ENCODE measurements at places on chromosomes 3 and 15.

- DNase-seq = no peak
Observed at GRCh38 chr15:47333734-47334133, 383.6 kb upstream of the SEMA6D start.

GRCh38 chr3:133271539-133271938 lies 128.3 kb upstream of the BFSP2 start:
- DNase-seq = peak; percentile 60

- no peak for DNase-seq
Observed at GRCh38 chr3:123800362-123800682, 83.8 kb downstream of the MYLK start.

DNA sequence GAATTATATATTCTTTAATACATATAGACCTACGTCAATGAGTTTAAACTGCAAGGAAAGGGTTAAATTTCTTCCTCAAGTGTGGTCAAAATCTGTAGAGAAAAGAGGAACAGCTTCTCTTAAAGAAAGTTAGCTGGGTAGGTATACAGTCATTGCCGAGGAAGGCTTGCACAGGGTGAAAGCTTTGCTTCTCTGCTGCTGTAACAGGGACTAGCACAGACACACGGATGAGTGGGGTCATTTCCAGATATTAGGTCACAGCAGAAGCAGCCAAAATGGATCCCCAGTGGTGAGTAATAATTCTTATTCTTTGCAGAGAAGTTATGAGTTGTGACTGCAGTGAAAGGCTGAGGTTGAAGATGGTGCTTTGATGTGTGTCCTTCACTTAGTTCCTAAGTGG lies at the start of gene CD86:
Gene CD86, plus strand, starts transcription at position 148 of the 400 bp plus-strand sequence. Its CDS starts 128 bp downstream, at position 276.
- DNase-seq = peak; percentile 6

GRCh38 chr15:68984586-68984985 lies 29.9 kb upstream of the NOX5 start:
- no peak for DNase-seq

DNA sequence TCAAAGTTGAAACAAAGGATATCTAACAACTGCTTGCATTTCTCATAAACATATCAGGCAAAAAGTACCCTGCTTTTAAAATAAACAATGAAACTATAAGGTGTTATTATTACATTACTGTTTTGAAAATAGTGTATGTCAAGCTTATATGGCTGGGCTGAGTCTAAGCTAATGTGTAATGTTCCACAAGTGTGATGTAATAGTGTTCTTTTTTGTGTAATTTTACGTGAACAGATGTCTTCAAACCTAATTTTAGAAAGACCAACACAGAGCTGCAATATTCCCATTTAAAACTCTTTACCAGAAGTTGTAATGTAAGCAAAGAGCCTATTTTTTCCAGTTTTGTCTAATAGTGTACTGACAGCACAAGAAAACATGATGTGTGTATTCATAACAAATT lies 34.0 kb downstream of the MINDY2 start:
- no peak for DNase-seq

- no peak for DNase-seq
Observed at GRCh38 chr15:45136378-45136764, 6.6 kb downstream of the DUOX1 start.

DNA sequence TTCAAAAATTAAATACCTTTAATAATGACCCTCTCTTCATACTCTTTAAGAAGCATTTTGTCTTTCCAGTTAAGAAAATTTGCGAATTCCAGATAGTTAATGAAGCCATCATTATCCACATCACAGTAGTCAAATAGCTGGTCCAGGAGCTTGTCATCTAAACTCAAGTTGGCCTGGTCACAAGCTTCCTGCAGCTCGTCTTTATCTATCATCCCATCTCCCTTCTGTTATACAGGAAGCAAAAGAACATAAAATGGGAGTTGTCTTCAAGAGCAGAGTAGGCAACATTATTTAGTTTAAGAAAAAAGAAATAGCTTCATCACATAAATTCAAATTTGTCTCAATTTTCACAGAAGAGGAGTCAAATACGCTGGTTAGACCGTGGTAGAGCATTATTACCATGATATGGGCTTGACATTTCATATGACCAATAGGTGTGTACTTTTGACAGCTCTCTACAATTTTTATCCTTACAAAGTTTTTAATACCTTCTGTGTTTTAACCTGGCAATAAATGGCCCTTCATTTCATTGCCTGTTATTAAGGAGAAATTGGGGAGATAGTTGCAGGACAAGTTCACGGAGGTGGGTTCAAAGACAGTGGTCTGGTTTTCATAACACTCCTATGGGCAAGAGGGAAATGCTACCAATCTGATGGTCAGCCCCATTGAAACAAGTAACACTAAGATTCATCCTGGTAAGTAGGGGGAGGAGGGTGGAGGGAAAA lies 45.4 kb downstream of the EFHB start:
- no peak for DNase-seq

GRCh38 chr3:134898181-134898754 lies 103.2 kb downstream of the EPHB1 start:
- no peak for DNase-seq

DNA sequence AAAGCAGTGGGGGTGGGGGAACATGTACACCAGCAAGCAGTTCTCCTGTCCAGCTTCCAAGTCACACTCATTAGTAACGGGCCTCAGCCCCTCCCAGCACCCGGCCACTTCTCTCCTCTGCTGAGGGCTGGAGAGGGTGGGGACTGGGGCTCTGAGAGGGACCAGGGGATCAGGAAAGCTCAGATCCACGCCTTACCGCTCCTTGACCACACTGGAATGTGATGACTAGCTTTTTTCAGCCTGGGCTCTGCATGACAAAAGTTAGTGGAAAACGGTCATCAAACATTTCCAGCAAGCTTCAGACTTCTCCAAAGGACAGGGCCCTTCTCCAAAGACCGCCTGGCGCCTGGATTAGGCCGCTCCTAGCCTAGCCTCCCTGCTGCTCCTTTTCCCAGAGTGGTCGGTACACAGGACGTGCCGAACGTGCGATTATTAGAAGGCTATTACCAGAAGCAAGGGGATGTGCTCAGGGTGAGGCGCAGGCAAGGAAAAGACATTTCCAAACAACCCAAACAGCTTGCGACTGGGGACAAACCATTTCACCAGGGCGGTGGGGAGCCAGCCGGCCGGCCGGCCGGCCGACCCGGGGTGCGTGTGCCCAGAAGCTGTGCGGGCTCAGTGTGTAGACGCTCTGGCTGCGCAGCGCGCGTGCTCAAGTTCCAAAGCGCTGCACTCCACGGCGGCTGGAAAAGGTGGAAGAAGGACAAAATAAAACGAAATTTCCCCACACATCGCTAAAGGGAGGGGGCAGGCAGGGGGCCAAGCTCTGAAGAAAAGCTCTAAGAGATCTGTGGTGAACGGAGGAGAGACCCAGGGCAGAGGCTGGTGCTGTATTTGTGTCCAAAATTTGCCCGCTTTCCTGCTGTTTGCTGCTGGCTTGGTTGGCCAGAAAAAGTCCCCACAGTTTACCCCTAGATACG lies 51.0 kb upstream of the SSR3 start:
- DNase-seq = peak; percentile 56

GRCh38 chr15:80615783-80616391 lies 79.2 kb upstream of the ABHD17C start:
- peak; percentile 85 for DNase-seq

DNA sequence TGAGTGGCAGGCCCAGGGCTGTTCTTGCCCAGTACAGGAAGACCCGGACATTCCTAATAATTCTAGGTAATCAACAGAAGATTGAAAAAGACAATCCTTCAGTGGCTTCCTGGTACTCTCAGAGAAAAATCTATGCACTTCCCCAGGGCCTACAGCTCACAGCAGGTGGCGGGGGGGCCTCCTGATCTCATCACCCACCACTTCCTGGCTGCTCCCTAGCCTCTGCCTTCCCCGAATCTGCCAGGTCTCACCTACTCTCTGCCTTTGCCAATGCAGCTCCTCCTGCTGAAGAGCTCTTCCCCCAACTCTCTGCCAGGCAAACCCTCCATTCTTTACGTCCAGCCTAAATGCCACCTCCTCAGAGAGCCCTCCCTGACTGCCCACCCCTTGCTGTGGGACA lies 37.5 kb downstream of the EHD4 start:
- DNase-seq = peak; percentile 78

GRCh38 chr3:43288366-43288765 lies 2.0 kb downstream of the SNRK start:
- DNase-seq = no peak

DNA sequence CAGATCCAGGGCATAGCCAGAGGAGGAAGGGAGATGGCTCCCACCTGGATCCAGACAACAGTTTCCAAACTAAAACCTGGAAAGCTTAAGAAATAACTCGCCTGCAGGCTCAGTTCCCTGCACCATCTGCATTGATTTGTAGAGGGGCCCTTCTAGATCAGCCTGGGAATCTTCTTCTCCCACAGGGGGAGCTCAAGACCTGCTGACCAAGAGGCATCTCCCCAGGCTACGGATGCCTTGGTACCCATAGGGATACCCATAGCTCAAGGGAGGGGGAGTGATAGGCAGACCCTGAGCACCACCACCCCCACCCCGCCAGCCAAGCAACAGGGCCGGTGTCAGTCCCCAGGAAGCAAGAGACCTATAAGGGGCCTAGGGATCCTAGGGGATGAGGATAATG lies 28.0 kb upstream of the DCLK3 start:
- peak; percentile 61 for DNase-seq

DNA sequence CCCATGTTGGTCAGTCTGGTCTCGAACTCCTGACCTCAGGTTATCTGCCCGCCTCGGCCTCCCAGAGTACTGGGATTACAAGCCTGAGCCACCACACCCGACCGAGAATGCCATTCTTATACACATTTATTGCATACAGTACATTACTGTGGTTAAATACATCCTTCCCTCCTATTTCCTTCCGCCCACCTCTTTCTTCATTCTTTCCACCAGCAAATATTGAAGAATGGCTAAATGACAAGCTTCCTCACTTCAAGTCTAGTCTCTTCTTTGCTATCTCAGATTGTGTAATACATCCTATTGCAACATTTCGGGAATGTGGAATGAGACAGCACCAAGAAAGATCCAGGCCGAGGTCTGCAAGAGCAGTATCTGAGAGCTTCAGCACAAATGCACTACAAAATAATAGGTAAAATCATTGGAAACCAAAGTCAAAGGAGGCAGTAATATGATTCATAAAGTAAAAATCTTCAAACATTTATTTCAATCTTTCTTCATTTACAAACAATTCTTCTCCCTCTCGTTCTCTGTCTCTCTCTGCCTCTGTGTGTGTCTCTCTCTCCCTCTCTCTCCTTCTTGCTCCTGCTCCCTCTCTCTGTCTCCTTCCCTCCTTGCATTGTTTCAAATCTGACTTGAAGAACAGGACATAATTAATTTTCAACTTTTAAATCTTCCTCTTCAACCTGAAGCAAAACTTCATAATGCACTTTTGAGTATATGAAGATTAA lies 94.7 kb upstream of the TGFBR2 start:
- peak; percentile 96 for DNase-seq

DNA sequence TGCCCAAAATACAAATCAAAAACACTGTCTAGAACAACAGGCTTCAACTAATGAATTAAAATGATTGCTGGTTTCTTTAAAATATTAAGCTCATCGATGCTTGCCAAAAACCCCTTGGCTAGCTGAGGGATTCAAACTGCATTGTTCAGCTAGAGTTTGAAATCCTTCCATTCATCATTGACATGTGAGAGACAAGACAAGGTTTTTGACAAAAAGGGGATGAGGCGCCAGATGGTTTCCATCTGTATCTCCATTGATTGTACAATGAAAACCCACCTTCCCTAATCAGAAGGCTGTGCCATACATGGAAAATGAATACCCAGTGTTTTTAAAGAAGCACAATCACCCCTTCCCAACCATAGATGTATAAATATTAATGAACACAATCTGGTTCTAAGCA lies 67.8 kb downstream of the THRB start:
- DNase-seq = no peak

DNA sequence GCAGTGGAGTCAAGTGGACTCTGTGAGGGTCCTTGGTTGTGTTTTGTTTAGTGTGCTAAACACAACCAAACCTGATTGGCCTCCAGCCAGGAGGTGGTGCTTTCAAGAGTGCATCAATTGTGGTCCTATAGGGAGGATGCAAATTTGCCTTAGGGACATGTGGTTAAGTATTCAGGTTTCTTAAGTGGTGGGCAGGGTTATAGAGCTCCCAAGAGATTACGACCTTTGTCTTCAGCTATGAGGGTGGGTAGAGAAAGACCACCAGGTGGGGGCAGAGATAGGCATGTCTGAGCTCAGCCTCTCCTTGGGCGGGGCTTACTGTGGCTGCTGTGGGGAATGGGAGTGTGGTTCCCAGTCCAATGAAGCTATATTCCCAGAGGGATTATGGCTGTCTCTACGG lies 186.6 kb downstream of the SQOR start:
- no peak for DNase-seq

DNA sequence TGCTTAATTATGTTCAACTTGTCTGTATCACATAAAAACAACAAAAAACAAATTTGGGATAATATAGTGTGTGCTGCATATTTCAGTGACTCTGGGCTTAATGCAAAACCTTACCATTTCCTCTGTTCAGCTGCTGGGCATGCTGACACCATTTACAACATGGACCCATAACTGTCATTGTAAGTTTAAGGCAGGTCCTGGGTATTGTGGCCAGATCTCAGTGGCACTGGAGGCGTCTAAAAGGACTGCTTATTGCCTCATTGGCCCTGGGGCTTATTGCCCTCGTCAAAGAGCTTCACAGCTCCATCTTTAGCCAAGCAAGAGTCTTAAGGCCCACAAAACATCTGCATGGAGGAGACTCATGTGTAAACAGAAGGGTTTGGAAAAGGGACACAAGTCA lies 390.2 kb downstream of the NR2F2 start:
- no peak for DNase-seq

GRCh38 chr3:127776347-127776746 lies 46.0 kb downstream of the MGLL start:
- DNase-seq = no peak

- DNase-seq = peak; percentile 70
Observed at GRCh38 chr3:72336821-72337479, 511.3 kb downstream of the SHQ1 start.

GRCh38 chr3:123431658-123432324 lies 17.1 kb downstream of the ADCY5 start:
- DNase-seq = no peak

DNA sequence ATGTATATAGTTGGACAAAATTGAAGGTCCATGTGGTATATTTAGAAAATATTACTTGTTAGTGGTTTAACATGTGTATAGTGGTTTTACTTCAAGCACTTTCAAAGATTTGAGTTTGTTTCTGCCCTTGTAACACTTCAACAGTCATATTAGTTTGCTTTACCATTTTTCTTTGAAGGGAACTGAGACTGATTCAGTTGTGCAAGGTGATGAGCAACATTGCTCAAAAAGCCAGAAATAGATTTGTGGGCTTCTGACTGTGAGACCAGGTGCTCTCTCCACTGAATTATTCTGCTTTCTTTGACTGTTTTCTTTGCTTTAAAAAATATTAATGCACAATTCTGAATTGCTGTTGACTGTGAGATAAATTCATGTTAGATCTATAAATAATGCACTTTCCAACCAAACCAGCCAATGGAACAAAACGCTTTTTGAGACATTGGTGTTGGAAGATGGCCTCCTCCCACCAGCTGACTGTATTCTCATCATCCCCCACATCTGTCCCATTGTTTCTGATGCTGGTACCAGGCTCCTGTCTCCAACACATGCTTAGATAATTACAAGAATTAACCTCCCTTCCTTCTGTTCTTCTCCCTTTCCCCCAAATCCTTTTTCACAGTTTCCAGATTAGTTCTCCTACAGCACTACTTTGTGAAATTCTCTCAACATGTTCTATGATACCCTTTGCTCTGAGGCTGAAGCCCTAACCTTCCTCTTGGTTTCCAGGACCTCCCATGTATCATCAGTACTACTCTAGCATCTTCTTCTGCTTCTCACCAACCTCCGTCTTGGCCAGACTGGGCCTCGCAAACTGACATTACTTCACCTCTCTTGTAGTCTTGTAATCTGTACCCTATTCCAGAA lies 27.9 kb downstream of the PLCL2 start:
- no peak for DNase-seq

Measured in epithelial cell of esophagus (primary cell).